Activated CD4-positive, alpha-beta T cell treated with anti-CD3 and anti-CD28 coated beads for 4 hours (primary cell): ENCODE measurements at places on chromosomes 3 and 15.
A peak's percentile ranks its signal among the peaks of the same experiment; 100 is the strongest.

- no peak for DNase-seq
Observed at GRCh38 chr15:39016706-39017105, 452.1 kb upstream of the RASGRP1 start.

GRCh38 chr3:27220166-27220565 is 149.0 kb downstream of the NEK10 start:
- no peak for DNase-seq

GRCh38 chr3:18044971-18045880 is 302.8 kb upstream of the TBC1D5 start:
- DNase-seq, result no peak

- DNase-seq, result peak; percentile 6
Observed at GRCh38 chr3:4633078-4634004, 140.2 kb downstream of the ITPR1 start.

DNA sequence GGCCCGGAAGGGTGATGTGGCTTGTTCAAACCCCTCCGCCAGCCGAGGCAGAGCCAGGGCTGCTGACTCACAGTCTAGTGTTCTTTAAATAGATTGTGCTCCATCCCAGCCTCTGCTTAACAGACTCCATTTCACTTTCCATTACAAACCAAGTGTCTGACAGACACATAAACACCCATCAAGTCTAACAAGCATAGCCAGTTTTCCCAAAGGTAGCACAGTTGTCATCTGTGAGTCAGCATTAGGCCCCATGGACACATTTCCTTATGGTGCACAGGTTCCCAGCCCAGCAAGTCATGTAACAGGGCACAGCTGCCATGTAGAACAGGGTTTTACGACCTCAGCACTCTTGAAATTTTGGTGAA is 109.9 kb upstream of the RAP2B start:
- DNase-seq, result no peak

DNA sequence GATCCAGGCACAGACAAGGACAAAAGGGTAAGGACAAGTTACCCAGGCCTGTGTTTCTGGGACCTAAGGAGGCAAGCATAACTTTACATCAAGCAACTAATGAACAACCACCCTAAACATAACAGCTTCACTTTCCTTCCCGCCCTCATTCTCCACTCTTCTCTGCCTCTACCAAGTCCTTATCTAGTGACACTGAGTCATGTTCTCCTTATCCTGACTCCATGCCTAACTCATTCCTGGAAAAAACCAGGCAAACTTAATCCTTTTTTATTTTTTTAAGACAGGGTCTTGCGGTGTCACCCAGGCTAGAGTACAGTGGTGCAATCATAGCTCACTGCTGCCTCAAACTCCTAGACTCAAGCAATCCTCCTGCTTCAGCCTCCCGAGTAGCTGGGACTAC is 44.5 kb downstream of the TMEM44 start:
- no peak for DNase-seq

DNA sequence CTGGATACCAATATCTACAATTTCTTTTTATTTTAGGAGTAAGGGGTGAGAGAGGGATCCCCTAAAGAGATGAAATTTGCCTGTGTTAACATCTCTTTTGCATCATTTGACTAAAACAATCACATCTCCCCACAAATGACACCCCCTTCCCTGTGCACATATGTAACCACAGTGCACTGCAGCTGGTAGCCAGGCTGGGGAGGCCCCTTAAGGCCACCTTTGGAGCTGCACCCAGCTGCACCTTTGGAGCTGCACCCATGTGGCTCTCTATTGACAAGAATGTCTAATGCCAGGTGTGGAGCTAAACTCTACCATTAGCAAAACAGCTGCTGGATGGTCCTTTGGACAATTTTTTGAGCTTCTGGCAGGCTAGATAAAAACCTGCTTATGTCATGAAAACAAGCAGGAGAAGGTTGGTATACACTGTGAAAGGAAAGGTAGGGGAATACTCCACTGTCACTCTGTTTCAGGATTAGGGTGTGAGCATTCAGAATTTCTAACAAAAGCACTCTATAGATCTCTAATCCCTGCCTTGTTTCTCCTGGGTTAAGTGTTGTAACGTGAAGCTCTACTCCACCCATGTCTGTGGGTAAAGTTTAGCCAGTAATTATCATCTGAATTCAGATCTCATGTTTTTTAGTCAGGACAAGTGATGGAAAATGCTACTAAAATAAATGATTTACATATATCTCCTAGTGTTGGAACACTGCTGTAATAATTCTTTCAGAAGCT is 52.1 kb downstream of the TFG start:
- DNase-seq, result no peak

GRCh38 chr3:174891524-174892203 is 32.5 kb downstream of the NAALADL2 start:
- DNase-seq, result no peak

DNA sequence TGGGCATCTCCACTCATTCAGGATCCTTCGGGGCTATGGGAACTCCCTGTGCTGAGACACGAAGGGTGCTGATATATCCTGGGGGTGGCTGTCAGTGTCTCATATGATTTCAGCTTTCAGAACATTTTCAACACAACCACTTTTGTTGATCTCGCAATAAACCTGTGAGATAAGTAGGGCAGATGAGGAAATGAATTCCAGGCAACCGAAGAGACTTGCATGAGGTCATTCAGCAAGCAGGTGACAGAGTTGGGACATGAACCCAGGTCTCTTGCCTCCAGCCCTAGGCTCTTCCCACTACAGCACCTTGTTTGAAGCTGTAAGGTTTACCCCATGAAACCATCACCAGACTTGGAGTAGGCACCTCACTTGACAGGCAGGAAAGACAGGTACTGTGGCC is 16.6 kb downstream of the DUOX1 start:
- no peak for DNase-seq

DNA sequence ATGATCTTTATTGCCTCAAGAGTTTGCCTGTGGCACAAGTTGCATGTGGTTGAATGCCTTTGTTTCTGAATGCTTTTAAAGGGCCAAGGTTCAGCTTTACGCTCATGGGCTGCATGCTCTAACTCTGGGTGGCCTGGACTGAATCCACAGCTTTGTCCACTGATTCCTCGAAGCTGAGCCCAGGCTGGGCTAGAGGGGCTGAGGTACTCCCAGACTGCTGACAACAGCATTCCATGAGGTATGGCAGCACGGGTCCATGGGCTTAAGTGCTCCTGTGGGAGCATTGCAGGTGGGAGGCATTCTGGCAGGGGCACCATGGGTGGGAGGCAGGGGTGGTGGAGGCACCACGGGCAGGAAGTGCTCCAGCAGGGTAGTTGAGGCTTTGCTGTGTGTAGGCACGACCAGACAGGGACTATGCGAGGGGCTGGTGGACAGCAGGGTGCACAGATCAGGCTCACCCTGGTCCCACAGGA is 61.6 kb downstream of the GLCE start:
- no peak for DNase-seq

DNA sequence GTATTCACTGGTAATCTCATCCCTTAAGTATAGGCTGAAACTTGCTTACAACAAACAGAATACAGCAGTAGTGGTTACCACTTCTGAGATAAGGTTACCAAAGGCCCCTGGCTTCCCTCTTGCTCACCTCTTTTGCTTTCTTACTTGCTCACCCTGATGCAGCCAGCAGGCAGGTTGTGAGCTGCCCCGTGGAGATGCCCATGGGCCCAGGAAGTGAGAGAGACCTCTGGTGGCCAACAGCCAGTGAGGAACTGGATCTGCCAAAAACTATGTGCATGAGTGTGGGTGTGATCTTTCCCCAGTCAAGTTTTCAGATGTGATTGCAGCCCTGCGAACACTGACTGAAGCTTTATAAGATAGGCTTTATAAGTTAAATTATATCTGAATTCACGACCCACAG is 48.7 kb downstream of the NMNAT3 start:
- no peak for DNase-seq

DNA sequence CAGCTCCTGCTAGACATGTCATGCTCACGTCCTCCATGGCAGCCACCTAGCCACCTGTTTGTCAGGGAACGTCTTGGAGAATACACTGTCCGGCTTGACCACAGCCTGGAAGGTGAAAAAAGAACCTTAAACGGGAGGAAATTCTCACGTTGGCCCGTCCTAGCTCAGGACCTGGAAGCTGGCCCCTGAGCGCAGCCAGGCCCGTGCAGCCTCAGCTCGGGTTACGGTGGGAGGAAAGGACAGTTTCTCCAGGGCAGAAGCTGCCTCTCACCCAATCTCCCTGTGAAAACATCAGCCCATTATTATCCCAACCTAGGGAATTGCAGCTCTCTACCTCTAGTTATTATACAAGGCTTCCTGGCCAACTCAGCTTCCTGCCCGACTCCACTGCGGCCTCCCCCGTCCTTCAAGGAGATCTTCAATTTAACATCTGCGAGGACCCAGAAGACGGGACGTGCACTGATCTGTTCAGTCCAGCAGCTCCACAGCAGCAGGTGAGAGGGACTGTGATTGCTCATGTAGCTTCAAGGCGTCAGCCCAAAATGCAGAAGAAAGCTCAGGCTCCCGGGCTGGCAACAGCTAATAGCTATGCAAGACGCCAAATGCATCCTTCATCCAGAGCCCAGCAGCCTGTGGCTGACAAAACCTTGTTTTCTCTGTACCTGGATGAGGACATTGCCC is 84.7 kb downstream of the ADAMTS17 start:
- DNase-seq, result no peak

DNA sequence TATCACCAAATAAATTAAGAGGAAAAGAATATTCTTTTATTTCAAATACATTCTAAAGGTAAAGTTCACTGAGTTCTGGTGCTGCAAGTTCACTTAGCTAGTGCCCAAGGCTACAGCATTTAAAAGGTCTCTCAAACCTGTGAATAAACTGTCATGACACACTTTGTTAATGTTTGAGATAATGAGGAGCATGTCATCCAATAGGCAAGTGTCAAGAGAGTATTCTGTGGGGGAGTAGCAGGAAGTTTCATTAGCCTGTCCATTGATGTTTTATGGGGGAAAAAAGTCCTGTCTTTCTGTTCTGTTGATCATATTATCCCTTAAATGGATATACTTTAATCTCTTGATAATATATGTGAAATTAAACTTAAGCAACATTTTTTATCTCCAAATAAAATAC is 4.0 kb downstream of the SPESP1 start:
- DNase-seq, result no peak

GRCh38 chr15:90031231-90031791 is 30.2 kb downstream of the ZNF710 start:
- no peak for DNase-seq

- DNase-seq, result no peak
Observed at GRCh38 chr15:56659197-56659596, 74.1 kb downstream of the ZNF280D start.

DNA sequence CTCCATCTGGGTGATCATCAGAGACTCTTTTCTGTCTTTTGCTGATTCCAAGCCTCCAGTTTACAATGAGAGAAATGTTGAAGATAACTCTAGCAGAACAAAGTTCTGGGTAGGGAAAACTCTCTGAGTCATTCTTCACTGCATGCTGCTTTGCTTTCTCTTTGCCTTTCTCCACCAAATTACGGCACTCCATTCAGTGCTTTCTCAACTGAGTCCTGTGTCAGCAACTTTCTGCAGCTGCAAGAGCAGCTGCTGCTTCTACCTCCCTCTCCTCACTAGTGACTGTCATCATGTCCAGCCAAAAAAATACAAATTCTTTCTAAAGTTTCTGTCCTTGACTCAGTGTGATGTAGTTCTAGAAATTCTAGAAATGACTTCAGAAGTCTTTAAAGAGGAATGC is 953.8 kb downstream of the IGSF11 start:
- no peak for DNase-seq

GRCh38 chr3:97187771-97188170 is 373.4 kb downstream of the EPHA6 start:
- DNase-seq, result no peak

- no peak for DNase-seq
Observed at GRCh38 chr3:76733073-76733759, 306.7 kb upstream of the ROBO2 start.

- no peak for DNase-seq
Observed at GRCh38 chr15:91976966-91977365, 123.5 kb downstream of the SLCO3A1 start.

- DNase-seq, result no peak
Observed at GRCh38 chr3:161690299-161690620, 193.7 kb downstream of the OTOL1 start.

GRCh38 chr3:50154476-50154839 is 666 bp upstream of the SEMA3F start:
- DNase-seq, result no peak

- DNase-seq, result no peak
Observed at GRCh38 chr3:131474115-131474514, 28.7 kb downstream of the MRPL3 start.

DNA sequence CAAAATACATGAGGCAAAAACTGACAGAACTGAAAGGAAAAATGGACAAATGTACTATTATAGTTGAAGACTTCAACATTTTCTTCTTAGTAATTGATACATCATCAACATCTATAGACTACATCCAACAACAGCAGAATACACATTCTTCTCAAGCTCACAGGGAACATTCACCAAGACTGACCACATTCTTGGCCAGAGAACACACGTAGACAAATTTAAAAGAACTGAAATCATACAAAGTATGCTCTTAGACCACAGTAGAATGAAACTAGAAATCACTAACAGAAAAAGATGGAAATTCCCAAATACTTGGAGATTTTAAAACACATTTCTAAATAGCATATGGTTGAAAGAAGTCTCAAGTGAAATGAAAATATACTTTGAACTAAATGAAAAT is 55.1 kb upstream of the NSMCE3 start:
- no peak for DNase-seq

- DNase-seq, result no peak
Observed at GRCh38 chr3:8805774-8806173, 36.4 kb upstream of the OXTR start.

GRCh38 chr15:52191207-52191606 is at the start of gene GNB5:
Gene GNB5 (minus strand): TSS chr15:52191392. CDS start chr15:52184676, 6,716 bp downstream.
- DNase-seq, result no peak

DNA sequence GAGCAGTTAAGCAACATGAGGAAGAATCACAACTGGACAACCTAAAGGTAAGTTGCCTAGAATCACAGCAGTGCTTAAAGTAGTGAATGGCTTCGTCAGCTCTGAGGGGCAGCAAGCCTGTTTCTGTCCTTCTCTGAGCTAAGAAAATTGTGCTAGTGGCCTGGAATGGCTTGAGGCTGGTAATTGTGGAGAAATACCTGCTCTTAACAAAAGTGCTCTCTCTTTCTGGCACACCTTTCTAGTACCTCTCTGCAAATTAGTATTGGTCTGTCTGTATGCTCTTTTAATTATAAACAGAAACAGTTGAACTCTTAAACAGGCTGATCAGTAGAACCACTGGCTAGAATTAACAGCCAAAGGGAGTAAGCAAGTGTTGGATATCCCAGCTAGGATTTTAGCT is 11.6 kb downstream of the SNX1 start:
- DNase-seq, result no peak

DNA sequence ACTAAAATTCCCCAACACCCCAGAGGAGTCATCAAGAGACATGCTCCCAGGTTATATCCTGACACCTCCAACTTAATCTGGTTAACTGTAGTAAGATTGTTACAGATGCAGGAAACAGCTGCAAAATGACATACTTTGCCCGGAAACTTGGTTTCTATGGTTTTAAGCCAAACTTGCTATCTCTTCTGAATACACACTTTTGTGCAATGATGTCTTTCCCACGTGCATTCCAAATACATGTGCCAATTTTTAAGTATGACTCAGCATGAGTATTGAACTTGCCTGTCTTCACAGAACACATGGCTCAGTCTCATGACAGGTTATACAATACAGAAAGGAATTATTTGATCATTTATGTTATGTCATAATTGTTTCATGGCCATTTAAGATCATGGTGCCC is 207.0 kb upstream of the DCBLD2 start:
- DNase-seq, result no peak

GRCh38 chr3:106333911-106334618 is 465.3 kb upstream of the CBLB start:
- peak; percentile 60 for DNase-seq

- no peak for DNase-seq
Observed at GRCh38 chr3:39149498-39150147, 3.8 kb downstream of the CSRNP1 start.

- peak; percentile 60 for DNase-seq
Observed at GRCh38 chr3:184229394-184230080, at the start of gene VWA5B2. Gene VWA5B2 (plus strand): TSS chr3:184229585. CDS start chr3:184230529, 944 bp downstream.
